ENCODE measurements at places on chromosomes 1 and 21.

DNA sequence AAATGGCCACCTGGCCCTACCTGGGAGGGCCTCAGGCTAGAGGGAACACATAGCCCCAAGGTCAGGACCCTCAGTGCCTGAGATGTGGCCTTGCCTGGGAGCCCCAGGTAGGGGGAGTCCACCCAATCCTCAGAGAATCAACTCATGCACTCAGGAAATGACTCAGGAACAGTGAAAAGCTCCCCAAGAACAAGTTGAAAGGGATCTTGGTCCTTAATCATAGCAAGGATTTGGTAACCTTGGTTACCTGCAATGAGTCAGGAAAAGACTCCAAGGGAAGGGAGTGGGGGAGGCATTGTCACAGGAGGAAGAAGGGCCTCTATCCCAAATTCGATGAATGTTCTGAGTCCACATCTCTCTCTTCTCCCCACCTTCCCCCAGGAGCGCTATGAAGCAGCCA, 17.0 kb downstream of the MAP7D1 start:
- DNase-seq, result no peak

DNA sequence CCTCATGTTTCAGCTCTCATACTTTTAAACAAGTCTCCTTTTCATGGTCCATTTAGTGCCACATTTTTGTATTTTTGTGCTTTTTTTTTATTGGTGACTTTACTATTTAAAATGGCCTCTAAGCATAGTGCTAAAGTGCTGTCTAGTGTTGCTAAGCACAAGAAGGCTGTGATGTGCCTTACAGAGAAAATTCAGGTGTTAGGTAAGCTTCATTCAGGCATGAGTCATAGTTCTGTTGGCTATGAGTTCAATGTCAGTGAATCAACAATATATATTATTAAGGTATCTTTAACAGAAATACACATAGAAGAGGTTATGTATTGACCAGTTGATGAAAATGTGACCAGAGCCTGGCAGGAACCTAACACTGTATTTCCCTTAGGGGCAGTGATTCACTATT, 12.8 kb upstream of the FUBP1 start:
- DNase-seq, result no peak

- DNase-seq, result no peak
Observed at GRCh38 chr1:236848274-236848923, 53.3 kb downstream of the MTR start.

- no peak for DNase-seq
Observed at GRCh38 chr1:3440300-3440681, 14.2 kb upstream of the ARHGEF16 start.

DNA sequence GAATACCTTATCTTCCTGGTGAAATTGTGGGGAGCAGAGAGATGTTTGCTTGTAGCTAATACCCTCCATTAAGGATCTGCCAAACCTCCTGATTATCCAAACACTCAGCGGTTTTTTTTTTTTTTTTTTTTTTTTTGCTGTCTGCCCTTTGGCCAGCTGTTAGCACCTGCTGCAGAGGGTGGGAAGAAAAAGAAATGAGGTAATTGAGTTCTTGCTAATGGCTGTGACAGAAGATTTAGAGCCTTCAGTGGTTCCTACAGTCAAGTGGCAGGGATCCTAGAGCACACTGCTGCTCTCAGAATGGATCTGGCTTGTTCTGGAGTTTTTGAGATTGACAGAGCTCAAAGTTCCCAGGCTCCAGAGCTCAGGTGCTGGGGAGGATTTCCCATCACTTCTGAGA, 342.5 kb downstream of the DISC1 start:
- DNase-seq, result no peak

- no peak for DNase-seq
Observed at GRCh38 chr1:154972213-154972516, 1.6 kb upstream of the SHC1 start.

DNA sequence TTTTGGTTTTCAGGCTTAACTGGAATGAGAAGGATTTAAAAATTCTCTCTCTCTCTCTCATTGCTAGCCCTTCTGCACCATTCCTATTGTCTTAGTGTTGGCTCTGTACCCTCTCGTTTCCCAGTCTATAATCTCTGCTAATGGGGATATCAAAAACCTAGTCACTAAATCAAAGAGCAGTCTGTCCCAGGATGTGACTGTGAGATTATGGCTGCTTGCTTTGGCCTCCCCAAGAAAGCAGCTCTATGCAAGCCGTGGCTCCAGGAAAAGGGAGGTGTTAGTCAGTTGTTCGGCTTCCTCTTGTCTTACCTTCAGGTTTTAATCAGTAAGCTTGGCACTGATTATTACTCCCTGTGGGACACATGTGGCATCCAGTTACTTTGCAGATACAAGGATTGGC, 468.8 kb downstream of the USP25 start:
- DNase-seq, result no peak

GRCh38 chr1:26959722-26960624, at the start of gene KDF1:
KDF1 (minus strand) TSS chr1:26960468; CDS start chr1:26952380, 8,088 bp downstream.
- peak; percentile 61 for DNase-seq

- no peak for DNase-seq
Observed at GRCh38 chr1:104435255-104435654, 685.6 kb downstream of the AMY1C start.

Measured in CD4-positive, alpha-beta T cell treated with Interferon alpha-2 for 1 hour (primary cell).